ENCODE measurements at places on chromosomes 1 and 21.

GRCh38 chr1:35448344-35448801, 108.8 kb downstream of the KIAA0319L start:
- no peak for ATAC-seq

GRCh38 chr1:11730429-11730891, 5.5 kb upstream of the AGTRAP start:
- ATAC-seq: peak; percentile 91

- ATAC-seq: no peak
Observed at GRCh38 chr21:34881839-34882371, 167.2 kb downstream of the RUNX1 start.

GRCh38 chr1:156414461-156415064, 45.6 kb downstream of the RHBG start:
- no peak for ATAC-seq

GRCh38 chr21:31644643-31645042, 14.8 kb upstream of the SOD1 start:
- no peak for ATAC-seq

GRCh38 chr21:35852820-35853219, 207.5 kb downstream of the SETD4 start:
- no peak for ATAC-seq

DNA sequence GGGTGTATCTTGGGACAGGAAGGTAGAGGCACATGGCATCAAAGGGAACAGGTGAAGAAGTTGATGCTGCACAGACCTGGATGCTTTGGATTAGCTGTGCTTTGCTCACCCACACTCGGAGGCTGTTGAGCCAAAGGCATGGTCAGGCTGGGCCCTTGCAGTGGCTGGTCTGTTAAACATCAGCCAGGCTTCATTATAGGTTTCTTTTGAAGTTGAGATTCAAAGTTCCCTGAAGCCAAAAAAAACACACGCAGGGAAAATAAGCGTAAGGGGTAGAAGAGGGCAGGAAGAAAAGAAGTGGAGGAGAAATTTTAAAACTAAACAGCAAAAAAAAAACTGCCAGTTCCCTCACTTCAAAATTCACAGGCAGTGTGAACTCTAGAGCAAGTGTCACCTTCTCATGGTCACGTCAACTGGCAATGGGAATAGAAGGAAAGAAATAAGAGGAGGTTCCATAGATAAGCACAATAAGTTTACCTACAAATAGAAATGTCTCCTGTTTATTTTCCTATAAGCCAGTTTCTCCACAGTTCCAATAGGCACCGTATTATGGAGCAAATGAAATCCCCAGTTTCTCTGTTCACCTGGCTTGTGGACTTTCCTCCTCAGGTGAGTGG, 139.5 kb downstream of the PAPPA2 start:
- no peak for ATAC-seq

GRCh38 chr1:64337926-64338325, 132.0 kb upstream of the CACHD1 start:
- ATAC-seq: no peak

GRCh38 chr1:84923317-84923716, 30.3 kb upstream of the LPAR3 start:
- no peak for ATAC-seq

DNA sequence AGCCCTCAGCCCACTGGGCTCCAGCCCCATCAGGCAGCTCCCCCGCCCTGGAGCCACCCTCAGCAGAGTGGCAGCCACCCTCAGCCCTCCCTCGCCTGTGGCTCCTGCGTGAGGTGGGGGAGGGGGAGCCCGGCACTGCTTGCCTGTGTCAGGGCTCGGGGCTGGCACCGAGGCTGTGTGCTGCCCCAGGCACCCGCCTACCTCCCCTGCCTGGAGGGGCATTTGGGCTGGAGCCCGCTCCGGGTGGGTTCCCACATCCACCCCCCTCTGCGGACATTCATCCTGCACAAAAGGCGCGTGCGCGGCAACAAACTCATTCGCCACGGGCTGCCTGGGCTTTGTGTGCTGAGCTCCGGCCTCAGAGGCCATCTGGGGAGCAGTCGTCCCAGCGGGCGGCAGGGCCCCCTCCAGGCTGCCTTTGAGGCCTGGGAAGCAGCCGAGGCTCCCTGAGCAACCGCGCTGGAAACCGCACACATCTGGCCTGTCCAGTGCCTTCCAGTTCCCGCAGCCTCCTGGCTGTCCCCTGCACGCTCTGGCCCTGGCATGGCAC, 12.6 kb upstream of the TNFRSF14 start:
- no peak for ATAC-seq

- no peak for ATAC-seq
Observed at GRCh38 chr1:228415221-228415620, 1.4 kb downstream of the TRIM17 start.

DNA sequence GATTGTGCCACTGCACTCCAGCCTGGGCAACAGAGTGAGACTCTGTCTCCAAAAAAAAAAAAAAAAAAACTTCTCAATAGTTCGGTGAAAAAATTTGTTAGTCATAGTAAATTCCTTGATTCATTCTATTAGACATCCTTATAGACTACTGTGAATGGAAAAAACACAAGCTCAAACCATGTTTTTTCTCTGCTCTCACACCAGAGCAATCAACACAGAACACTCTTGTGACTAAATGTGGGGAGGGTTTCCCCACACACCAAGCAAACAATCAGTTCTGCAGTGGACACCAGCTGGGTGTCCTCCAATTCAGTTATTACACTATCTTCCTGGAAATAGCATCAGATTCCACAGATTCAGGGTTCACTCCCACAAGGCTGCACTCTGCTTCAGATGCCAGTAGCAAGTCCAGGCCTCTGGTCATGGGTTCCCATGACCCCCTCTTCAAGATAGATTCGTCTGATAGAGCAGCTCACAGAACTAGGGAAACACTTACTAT, 69.1 kb upstream of the TEKT2 start:
- no peak for ATAC-seq

DNA sequence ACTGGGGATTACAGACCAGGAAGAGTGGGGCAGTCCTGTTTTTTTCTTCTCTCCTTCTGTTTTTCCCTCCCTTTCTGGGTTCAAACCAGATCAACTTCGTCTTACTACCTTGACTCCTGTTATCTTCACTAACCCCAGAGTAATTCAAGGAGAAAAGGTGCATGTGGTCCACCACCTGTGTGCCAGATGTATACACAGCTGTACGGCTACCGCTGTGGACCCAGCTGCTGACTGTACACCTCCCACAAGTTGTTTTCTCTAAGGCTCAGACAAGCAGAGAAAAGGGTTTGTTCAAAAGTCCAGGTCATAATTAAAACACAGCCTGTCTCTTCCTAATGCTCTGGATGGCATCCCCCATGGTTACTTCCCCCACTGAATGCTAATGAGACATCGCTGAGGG, 102.1 kb downstream of the LMX1A start:
- no peak for ATAC-seq

DNA sequence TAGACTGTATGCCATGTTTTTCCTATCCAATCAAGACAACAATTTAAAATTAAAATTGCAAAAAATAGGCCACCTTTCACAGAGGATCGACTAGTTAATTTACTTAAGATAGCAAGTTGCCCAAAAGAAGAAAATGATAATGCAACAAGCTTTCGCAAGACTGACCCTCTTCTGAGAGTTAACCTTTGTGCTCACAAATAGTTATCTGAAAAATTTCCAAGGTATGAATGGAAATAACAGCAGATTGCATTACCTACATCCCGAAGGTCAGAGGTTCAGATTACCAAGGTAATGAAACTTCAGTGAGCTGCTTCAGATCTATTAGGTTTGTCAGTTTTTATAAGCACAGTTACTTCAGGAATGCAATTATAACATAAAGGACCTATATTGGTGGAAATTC, 298.0 kb downstream of the KCTD3 start:
- no peak for ATAC-seq

- ATAC-seq: no peak
Observed at GRCh38 chr21:40830836-40831235, 16.1 kb downstream of the DSCAM start.

DNA sequence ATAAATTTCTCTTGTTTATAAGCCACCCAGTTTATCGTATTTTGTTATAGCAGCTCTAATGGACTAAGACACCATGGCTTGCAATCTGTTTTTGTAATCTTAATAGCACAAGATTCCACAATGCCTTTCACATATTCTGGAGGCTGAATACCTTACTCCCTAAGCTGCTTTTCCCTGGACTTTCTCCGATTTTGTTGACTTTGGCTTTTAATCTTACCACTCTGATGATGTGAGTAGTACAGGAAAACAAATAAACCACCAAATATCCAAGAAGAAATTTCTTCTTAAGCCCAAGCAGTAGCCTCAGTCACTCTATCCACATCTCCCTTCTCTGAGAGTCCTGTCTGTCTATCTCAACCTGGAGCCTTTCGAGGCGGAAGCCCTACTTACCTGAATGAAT, 838.6 kb downstream of the LTN1 start:
- ATAC-seq: no peak

GRCh38 chr21:15839026-15839425, 109.2 kb downstream of the USP25 start:
- no peak for ATAC-seq

DNA sequence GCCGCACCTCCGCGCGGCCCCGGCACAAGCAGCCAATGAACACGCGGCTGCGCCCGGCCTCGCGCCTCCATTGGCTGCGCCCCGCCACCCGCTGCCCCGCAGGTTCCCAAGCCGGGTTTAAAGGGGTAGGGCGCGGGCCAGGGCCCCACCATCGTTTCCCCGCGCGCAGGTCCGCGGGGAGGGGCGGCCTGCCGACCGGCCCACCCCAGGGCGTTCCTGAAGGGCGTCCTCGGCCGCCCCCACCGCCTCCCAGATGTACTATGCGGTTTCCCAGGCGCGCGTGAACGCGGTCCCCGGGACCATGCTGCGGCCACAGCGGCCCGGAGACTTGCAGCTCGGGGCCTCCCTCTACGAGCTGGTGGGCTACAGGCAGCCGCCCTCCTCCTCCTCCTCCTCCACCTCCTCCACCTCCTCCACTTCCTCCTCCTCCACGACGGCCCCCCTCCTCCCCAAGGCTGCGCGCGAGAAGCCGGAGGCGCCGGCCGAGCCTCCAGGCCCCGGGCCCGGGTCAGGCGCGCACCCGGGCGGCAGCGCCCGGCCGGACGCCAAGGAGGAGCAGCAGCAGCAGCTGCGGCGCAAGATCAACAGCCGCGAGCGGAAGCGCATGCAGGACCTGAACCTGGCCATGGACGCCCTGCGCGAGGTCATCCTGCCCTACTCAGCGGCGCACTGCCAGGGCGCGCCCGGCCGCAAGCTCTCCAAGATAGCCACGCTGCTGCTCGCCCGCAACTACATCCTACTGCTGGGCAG, at the start of gene OLIG1:
Gene OLIG1 (plus strand): TSS at position 148 of the 750 bp plus-strand sequence. CDS start 106 bp downstream, at position 254.
- ATAC-seq: no peak

DNA sequence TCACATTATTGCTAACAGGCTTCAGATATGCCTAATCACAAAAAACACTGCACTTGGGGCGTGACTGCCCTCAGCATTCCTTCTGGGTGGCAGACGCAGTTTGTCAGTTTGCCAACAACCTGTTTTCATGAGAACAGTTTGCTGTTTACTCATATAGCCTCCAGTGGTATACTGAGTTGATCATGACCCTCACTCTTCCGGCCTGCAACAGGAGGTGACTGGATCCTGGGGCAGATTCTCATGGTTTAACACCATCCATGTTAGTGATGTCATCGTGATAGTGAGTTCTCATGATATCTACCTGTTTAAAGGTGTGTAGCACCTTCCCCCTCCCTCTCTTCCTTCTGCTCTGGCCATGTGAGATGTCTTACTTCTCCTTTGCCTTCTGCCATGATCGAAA, 555.2 kb downstream of the PLPP3 start:
- ATAC-seq: no peak

DNA sequence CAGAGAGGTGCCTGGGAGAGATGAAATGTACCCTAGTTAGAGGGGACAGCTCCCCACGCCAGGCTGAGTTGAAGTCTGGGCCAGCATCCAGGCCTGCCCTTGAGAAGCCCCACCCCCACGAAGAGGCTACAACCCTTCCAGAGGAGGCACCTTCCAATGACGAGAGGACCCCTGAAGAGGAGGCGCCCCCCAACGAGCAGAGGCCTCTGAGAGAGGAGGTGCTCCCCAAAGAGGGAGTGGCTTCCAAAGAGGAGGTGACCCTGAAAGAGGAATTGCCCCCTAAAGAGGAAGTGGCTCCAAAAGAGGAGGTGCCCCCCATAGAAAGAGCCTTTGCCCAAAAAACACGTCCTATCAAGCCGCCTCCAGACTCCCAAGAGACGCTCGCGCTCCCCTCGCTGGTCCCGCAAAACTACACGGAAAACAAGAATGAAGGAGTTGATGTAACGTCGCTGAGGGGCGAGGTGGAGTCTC, 3.1 kb downstream of the EVA1B start:
- ATAC-seq: no peak

- no peak for ATAC-seq
Observed at GRCh38 chr1:119635811-119636390, 12.2 kb downstream of the ZNF697 start.

- ATAC-seq: peak; percentile 13
Observed at GRCh38 chr21:45108808-45109781, 34.7 kb downstream of the ADARB1 start.

DNA sequence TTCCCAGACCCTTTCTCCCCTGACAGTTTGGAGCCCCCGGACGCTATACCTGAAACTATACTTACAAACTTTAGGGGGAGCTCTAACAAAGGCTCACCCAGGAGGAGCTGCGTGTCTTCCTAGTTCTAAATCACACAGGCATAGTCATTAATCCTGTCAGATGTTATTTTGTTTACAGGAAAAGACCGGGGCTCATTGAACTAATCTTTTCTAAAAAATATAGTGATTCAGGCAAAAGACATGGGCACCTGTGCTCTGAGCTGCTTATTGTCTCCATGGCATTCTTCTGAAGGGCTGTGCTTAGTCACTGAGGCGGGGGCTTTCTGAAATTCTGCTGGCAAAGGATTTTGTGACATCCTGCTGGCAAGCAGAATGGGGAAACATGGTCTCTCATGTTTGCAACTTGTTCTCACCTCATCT, 1577.0 kb downstream of the NCAM2 start:
- ATAC-seq: no peak

DNA sequence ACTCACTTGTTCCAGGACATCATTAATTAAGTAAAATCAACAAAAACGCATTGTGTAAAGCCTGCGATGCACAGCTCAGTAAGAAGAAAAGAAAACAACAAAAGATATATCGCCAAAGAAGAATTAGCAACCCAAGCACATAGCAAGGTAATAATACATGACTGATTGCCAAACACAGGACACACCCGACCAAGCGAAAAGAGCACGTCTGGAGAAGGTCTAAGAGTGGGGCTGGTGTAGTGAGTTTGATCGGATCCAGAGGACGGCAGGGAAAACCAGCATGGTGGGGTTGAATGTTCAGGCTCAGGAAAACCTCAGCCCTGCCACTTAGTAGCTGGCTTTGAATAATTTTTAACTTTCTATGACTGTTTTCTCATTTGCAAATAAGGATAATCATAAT, 69.8 kb downstream of the JAK1 start:
- ATAC-seq: no peak

DNA sequence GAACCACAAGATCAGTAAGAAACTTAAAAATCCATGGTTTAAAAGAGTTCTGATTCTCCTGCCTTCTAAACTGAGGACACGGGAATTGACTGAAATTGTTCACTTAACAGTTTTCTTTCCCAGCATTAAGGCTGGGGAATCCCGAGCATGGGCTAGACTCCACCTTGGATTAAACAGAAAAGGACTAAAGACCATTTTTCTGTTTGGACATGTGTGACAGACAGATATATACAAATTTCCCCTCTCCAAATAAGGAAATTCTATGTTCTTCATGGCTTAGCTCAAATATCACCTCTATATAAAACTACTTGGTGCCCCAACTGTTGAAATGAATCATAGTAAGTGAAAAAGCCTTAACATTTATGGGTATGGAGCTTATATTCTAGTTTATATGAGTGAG, 85.0 kb downstream of the UROD start:
- ATAC-seq: no peak

- ATAC-seq: no peak
Observed at GRCh38 chr21:41373253-41373652, 11.4 kb downstream of the MX2 start.
